Fibroblast of gingiva (primary cell): ENCODE measurements at places on chromosomes 5 and 9.

- peak; percentile 40 for DNase-seq
Measured at GRCh38 chr5:126516133-126516532, 78.9 kb downstream of the ALDH7A1 start.

- no peak for DNase-seq
Measured at GRCh38 chr9:121756474-121757280, 105.2 kb downstream of the DAB2IP start.

DNA sequence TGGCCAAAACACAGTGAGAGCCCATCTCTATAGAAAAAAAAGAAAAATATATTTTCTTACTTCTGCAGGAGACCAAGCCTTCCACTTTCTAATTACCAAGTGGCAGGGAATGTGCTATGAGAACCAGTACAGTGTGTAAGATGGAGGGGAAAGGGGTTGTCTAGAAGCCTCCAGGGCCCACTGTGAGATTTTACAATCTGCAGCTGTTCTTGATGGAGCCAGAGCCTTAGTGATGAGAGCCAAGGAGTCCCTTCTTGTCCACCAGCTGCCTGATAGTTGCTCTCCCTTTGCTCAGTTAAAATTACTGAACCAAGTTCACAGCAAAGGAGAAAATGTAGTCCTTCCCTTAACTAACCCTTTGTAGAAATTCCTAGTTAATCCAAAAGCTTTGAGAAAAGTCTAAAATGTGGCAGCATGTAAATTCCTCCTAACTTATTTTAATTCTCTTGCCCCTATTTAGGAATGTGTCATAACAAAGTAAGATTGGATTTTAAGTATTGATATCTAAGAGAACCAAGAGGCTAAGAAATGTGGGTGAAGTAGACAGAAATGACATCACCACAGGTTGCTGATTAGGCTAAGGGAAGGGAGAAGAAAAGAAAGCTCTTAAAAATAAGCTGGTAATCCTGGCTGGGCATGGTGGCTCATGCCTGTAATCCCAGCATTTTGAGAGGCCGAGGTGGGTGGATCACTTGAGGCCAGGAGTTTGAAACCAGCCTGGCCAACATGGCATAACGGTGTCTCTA, 19.3 kb downstream of the SRP19 start:
- no peak for DNase-seq

GRCh38 chr9:34187891-34188240, 9.0 kb downstream of the UBAP1 start:
- no peak for DNase-seq

- DNase-seq: peak; percentile 42
Measured at GRCh38 chr5:172853355-172853975, 19.4 kb downstream of the ERGIC1 start.

DNA sequence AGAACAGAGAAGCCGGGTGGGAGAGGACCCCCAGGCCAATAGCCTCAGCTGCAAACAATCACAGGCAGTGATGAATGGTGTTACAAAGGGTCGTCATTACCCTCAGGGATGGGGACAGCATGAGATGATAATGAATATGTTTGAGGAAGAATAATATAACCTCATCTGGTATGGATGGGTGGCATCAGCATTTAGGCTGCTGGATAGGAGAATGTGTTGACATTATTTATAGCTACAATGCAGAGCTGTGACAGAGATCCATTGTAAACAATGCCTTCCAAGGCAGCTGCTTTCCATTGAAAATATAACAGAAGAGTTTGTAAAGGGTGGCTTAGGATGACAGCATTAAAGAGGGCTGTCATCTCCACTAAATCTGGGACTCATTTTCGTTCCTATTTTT, 365.5 kb downstream of the KCNN2 start:
- no peak for DNase-seq

- no peak for DNase-seq
Measured at GRCh38 chr5:146785065-146785464, 93.5 kb downstream of the PPP2R2B start.
